T-cell (primary cell): ENCODE measurements at places on chromosomes 2 and 18.

GRCh38 chr2:70214953-70215549 is 24.2 kb upstream of the C2orf42 start:
- H3K4me3 ChIP-seq, result no peak overlapping the region
- H3K27me3 ChIP-seq, result no peaks in the 10 kb centered on the region
- H3K4me1 ChIP-seq, result no peaks in the 10 kb centered on the region
- H3K27ac ChIP-seq, result no peak overlapping the region
- peaks cover 5% of the 10 kb centered on the region for H3K36me3 ChIP-seq
- DNase-seq, result no peak

DNA sequence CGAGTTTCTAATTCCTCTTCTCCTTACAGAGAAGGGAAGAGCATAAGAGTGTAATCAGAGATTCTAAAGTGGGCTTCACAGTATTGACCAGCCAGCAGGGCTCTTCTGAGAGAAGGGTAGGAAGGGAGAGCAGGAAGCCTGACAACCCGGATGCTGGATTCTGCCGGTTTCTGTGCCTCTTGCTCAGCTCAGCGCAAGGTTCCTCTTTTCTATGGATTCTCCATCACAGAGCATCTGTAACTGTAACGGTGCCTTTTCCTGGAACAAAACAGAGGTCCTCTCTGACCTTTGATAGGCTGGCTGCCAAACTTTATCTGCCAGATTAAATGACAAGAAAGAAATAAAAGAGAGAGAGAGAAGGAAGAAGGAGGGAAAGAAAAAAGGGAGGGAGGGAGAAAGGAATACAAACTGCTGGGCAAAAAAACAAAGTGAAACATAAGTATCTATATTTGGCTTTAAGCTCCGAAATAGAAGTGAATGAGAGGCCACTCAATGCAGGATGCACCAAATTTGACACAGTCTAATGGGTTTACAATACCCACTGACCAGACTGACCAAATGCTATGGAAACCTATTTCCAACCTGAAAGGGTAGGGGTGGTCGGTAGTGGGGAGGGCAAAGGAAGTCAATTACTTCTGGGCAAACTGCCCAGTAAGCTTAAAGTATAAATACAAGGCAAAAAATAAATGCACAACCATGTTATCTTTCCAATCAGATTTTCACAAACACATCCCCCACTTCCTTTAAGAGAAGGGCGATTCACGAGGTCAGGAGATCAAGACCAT is 59.2 kb downstream of the PIEZO2 start:
- no peaks in the 10 kb centered on the region for H3K4me1 ChIP-seq
- H3K27me3 ChIP-seq, result peaks cover 3% of the 10 kb centered on the region
- H3K4me3 ChIP-seq, result no peak overlapping the region
- no peaks in the 10 kb centered on the region for H3K36me3 ChIP-seq

DNA sequence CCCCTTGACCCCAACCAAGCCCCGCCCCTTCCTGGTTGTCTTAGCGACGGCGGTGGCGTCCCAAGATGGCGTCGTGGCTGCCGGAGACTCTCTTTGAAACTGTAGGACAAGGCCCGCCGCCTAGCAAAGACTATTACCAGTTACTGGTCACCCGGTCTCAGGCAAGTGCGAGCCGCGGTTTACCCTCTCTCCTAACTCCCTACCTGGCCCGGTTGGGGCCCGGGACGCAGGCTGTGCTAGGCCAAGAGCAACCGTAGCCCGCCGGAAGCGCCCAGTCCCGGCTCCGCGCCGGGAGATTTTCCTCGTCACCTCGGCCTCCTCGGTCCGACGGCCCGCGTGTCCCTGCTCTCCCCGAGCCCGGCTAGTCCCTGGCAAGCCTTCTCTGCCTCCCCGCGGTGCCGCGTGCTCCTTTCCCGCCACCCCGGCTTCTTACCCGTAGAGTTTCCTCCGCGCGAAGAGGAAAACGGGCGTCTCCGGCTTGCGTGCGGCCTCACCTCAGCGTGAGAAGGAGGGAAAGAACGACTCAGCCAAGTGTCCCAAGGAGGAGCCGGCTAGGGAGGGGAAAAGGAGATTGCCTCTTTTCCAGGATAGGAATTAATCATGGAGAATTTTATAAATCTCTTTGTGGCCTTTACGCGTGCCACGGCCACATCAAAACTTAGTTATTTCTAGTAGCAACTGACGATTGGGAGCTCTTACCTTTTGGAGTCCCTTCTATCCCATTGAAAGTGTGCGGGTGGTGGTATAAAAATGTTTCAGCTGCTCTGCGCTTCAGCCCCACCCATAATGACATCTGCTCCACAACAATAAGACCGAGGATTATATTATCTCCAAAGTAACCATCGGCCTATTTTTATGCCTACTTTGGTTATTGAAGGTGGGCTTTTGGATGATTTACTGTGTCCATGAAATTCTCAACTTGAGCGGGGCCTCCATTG is at the start of gene FBXO36:
TSS of gene FBXO36 (plus strand) at position 55 of the 938 bp plus-strand sequence. CDS start at position 66, 11 bp downstream.
- H3K36me3 ChIP-seq, result no peaks in the 10 kb centered on the region
- peak within 1 kb of the TSS; percentile 93 for H3K4me3 ChIP-seq
- peak within 1 kb of the TSS; percentile 91 for H3K27ac ChIP-seq
- no peaks in the 10 kb centered on the region for H3K27me3 ChIP-seq

- no peaks in the 10 kb centered on the region for H3K27me3 ChIP-seq
- no peak for DNase-seq
- no peak overlapping the region for H3K27ac ChIP-seq
- H3K4me3 ChIP-seq, result no peak overlapping the region
- peaks cover 13% of the 10 kb centered on the region for H3K36me3 ChIP-seq
- H3K4me1 ChIP-seq, result peaks cover 5% of the 10 kb centered on the region
These were observed 10.0 kb downstream of the SLC4A5 start for GRCh38 chr2:74333175-74333574.

DNA sequence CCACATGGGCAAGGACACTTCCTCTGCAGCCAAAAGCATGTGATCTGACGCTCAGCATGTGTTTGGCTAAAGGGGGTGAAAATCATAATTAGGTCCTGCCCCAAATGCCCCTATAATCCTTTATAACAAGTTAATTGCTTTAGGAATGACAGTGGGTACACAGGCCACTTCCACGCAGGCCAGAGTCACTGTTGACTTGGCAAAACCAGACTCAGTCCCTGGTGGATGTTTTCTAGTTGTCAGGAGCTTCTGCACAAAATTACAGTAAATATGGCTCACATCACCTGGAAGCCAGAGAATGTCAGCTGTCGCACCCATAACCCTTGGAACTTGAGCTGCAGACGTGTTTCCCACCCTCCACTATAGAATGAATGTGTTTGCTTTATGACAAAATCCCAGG is 13.3 kb upstream of the PXDN start:
- H3K4me1 ChIP-seq, result no peaks in the 10 kb centered on the region
- no peaks in the 10 kb centered on the region for H3K36me3 ChIP-seq
- no peak overlapping the region for H3K27ac ChIP-seq
- H3K27me3 ChIP-seq, result no peaks in the 10 kb centered on the region
- DNase-seq, result no peak

GRCh38 chr2:95022309-95023221 is 2.9 kb upstream of the MAL start:
- no peaks in the 10 kb centered on the region for H3K36me3 ChIP-seq
- no peak overlapping the region for H3K27ac ChIP-seq
- DNase-seq, result peak; percentile 82
- peaks cover 27% of the 10 kb centered on the region for H3K27me3 ChIP-seq
